ENCODE measurements at places on chromosomes 6 and 20.

DNA sequence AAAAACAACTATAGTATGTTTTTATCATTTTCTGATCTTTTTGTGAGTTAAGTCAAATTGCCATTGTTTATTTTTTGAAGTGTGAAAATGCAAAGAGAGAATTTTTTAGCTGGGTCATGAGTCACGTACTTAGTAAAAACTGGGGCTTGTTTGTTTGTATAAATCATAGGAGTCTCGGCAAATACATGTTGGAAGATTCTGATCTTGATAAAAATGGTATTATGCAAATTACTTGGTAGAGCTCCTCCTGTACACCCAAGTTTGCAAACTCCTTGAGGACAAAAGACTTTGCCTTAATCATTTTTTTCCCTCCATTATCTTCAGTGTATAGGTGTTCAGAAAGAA lies 25.8 kb downstream of the TBPL1 start:
- no peak for DNase-seq

DNA sequence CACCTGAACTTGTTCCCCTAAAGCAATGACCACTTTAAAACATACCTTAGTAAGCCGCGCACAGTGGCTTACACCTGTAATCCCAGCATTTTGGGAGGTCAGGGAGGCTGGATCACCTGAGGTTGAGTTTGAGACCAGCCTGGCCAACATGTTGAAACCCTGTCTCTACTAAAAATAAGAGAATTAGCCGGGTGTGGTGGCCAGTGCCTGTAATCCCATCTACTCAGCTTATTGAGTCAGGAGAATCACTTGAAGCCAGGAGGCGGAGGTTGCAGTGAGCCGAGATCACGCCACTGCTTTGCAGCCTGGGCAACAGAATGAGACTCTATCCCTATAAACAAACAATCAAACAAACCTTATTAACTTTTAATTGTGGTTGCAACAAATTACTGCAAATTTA lies 1.6 kb upstream of the RAET1E start:
- DNase-seq, result no peak

DNA sequence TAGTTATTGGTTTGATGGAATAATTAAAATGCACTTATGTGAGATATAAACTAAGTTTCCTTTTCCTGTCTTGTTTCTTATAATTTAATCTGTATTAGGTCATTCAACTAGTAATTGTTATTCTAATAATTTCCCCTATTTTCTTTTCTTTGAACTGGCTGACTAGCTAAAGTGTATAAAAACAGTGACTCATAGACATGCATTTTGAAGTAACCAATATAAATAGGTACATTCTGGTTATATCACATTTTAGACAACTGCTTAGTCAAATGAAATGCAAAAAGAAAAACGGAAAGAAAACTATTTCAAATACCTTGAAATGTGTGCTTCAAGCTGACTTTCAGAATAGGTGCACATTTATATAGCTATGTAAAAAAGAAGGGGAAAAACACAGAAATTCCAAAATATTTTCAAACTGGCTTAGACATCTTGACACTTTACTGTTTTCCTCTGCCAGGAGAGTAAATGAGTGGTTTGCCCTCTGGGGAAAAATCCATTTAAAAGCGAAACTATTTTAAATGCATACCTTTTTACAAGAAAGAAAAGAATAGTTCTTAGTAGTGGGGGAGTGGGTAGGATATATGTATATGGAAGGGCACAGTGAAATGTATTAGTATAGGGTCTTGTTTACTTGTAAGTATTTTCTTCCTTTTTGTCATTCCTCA lies 28.3 kb downstream of the KCNQ5 start:
- no peak for DNase-seq

DNA sequence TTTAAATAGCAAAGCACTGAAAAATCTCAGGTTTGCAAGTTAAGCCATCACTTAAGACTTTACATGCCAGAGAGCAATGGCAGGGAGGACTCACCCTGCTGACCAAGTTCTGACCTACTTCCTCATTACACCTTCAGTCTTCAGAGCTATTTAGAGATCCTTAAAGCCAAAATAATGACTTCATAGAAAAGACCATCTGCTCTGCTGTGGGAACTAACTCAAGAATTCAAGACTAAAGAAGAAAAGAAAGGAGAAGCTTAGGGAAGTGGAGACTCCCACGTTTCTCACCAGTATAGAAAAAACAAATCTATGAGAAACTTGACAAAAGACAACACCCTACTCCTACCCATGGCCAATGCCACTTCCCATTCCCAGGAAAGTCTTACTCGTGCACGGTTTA lies 28.6 kb downstream of the XPO5 start:
- no peak for DNase-seq

DNA sequence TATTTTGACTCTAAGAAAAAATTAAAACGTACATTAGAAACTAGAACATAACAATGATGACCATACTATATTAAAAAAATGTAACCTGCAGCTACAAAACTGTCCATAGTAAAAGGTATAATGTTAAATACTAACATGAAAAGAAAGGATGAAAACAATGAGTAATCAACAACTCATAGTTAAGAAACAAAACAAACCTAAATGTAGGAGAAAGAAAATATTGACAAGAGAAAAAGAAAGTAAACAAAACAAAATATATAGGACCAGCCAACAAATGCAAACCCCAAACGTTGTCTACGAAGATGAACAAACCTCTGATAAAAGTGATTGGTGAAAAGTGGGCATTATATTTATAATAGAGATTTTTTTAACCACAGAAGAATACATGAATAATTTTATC lies 41.1 kb upstream of the ADGRG6 start:
- no peak for DNase-seq

DNA sequence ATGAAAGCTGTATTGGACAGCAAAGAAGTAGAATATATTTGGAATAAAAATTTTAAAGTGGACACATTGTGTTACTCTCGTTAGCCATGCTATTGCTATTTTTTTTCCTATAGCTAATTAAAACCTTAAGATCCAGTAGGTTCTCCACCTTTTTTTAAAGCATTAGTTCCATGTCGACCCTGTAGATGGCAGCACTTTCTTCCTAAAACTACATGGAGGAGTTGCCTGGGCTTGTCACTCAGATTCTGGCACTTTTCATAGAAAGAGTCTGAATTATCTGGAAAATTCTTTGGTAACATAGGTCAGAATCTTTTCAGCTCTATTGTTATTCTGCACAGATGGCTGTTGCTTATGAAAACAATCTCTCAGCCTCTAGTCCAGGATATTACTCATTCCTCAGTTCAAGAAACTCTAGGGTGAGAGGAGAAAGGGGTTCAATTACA lies 42.0 kb upstream of the ESR1 start:
- DNase-seq, result no peak

Data from stimulated activated CD4-positive, alpha-beta T cell treated with anti-CD3 and anti-CD28 coated beads, Interleukin-12 subunit alpha, Interleukin-12 subunit beta, amount 100 ng/mL, for 4 hours (primary cell).